ENCODE measurements at places on chromosomes 3 and 15. TPM values are rescaled to one million over a fixed set of nuclear protein-coding genes. Genes with fewer than 3 reads are reported as not detected.
A peak's percentile ranks its signal among the peaks of the same experiment; 100 is the strongest.

The MORC1 gene
- polyA plus RNA-seq, result 0.03 TPM

GRCh38 chr3:106813742-106814141, 563.5 kb upstream of the CCDC54 start:
- no peak for DNase-seq

DNA sequence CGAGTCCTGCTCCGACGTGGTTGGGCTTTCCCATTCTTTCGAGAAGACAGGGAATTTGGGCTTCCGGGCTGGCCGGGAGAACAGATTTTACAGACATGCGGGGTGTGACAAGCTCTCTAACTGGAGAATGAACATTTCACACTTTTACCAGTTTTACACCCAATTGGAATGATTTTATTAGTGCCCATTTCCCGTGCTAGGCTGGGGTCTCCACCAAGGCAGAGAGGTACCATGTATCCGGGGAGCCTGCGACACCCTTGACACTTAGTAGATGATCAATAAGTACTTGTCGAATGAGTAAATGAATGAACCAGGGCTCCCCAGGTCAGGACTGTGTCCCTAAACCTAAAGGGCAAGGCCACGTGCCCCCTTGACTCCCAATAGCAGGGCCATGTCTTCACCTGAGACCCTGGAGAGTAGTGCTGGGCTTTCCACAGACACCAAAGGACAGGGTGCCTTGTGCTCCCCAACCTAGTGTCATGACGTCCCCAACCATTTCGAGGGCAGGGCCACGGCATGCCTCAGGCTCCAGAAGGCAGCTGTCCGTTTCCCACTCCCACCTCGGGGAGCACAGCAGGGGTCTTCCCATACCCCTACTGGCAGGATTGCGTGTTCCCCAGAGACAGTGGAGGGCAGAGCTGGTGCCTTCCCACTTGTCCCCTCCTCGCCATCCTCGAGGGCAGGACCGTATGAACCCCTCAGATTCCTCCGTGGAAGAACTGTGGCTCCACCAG, 679 bp upstream of the MYD88 start:
- DNase-seq, result no peak

The TRH gene
- not detected for polyA plus RNA-seq

The LRRIQ4 gene
- not detected for polyA plus RNA-seq

DNA sequence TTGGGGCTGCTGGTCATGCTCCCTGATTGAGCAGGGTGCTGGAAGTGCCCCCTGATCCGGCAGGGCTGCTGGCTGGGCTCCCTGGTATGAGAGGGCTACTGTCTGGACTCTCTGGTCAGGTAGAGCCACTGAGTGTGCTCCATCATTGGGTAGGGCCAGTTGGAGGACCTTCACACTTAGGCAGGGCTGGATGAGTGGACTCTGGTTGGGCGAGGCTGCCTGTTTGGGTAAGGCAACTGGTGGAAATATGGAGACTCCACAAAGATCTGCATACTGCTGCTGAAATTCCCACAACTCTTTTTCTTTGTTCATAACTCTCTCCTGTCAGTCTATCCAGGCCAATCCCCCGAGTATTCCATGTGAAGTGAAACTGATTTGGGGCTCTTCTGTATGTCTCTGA, 80.8 kb downstream of the CD200 start:
- no peak for DNase-seq

The TUSC7 gene
- polyA plus RNA-seq, result not detected

DNA sequence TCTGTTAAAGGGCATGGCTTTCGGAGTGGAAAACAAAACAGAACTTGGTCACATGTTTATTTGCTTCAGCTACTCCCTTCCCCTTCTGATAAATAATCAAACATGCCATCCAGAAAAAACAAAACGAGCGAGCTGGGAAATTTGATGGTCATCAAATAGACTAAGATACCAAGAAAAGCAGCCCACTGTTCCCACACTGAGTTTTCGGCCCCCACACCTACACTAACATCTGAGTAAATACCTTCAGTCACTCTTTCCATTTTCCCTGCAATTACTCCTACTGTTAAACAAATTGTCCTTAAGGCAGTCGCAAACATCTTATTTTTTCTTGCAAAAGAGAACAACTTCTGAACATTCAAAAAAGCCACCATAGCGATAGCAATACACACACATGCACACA, 454.6 kb downstream of the FOXP1 start:
- no peak for DNase-seq

DNA sequence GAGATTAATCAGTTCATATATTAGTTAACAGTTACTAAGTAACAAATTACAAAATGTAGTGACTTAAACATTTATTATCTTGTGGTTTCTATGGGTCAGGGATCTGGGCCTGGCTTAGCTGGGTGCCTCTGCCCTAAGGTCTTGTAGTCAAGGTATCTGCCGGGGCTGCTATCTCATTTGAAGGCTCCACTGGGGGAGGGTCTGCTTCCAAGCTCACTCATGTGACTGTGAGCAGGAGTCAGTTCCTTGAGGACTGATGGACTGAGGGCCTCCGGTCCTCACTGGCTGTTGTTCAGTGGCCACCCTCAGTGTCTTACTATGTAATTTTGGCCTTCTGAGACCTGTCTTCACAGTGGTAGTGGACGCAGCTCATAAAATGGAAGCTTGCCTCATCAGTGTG, 135.9 kb upstream of the PLXNA1 start:
- peak; percentile 20 for DNase-seq

The FEZF2 gene
- polyA plus RNA-seq, result not detected

GRCh38 chr15:87610366-87610765, 646.2 kb downstream of the NTRK3 start:
- DNase-seq, result no peak

The ADAMTS17 gene
- 0.60 TPM for polyA plus RNA-seq

DNA sequence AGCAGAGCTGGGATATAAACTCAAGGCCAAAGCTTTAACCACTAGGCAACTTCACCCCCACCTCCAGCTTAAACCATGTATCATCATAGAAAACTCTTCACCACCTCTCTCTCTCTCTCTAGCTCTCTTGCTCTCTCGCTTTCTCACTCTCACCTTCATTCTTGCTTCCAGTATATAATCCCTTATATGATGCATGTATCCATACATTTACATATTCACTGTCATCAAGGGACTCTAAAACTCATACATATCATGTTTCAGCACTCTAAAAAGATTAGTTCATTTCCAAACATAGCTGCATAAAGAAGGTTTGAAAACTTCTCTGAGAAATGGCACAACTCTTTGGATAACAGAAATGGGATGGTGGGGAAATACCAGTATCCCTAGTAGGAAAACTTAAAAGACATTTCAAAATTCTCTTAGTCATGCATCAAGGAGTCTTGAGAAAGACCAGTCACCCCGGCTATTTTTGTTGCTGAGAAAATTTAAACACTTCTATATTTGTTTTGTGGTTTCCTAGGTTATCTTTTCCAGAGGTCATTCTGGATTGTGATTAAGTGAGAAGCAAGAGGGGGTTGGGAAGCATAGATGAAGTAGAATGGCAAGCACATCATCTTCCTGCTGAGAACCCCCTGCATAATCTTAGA, 447.8 kb upstream of the THBS1 start:
- no peak for DNase-seq

DNA sequence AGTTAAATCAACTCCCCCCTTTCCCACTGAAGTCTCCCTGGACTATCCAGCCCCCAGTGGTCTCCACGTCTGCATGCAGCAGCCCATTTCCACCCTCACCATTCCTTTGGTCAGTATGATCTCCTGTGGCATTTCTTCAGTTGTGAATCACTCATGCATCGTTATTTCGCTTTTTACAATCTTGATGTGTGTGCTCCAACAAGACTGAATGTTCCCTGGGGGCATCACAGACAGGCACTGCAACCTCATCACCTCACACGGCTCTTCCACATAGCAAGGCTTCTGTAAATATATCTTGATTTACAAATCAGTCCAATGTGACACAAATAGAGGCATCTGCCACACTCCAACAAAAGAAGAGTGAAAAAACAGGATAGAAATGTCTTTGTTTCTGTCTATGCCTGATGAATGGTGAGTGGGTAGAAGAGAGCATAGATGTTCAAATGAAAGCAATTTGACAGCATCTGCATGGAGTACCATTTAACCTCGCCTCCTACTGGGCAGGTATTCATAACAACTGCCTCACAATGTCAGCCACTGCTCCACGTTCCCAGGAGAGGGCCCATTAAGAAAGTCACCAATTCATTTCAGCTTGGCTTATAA, 5.2 kb downstream of the HEG1 start:
- no peak for DNase-seq

GRCh38 chr15:42549741-42550392, 1.2 kb downstream of the HAUS2 start:
- no peak for DNase-seq

The MEIS2 gene
- polyA plus RNA-seq, result 1.4 TPM
